ENCODE measurements at places on chromosomes 3 and 15. TPM values are rescaled to one million over a fixed set of nuclear protein-coding genes. Genes with fewer than 3 reads are reported as not detected.

The RHOV gene
- 0.82 TPM for total RNA-seq

The KLF15 gene
- total RNA-seq = 3.2 TPM

The KLF13 gene
- 40.4 TPM for total RNA-seq

- DNase-seq = no peak
Observed at GRCh38 chr3:183542355-183542754, 13.2 kb downstream of the KLHL6 start.

- DNase-seq = no peak
Observed at GRCh38 chr3:120705884-120706582, 24.0 kb upstream of the HGD start.

DNA sequence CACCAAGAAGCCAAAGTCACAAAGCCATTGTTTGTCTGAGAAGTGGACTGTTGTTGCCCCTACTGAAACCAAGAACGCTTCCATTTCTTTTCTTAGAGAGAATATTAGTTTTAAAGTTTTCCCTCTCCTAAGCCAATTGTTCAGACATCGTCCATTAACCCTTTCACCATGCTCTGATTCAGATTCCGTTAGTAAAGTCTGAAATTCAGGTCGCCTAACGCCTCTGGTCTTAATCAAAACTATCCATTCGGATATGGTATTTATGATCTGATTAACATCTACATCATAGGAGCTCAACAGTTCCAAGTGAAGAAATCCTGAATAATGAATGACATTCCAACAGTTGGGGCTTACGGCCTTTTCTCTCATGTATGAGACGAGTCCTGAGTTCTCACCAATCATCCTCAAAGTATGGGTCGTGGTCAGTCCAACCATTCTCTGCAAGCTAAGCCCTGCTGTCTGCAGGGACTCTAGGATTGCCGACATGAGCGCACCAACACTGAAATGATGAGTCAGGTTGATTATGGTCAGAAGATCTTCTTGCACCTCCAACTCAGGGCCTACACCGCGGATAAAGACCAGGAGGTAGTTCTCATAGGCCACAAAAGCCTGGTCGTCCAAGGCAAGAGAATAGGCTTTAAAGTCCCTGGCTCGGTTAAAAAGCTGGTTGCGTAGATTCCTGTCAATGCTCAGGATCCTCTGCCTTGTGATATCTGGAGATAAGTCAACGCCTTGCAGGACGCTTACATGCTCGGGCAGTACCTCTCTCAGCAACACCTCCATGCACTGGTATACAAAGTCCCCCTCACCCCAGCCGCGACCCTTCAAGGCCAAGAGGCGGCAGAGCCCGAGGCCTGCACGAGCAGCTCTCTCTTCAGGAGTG lies 767 bp downstream of the EPM2AIP1 start:
- DNase-seq = peak; percentile 64

GRCh38 chr15:100439514-100439913 lies 89.2 kb downstream of the CERS3 start:
- DNase-seq = no peak

- DNase-seq = no peak
Observed at GRCh38 chr3:114615523-114616085, 321.8 kb downstream of the TIGIT start.

DNA sequence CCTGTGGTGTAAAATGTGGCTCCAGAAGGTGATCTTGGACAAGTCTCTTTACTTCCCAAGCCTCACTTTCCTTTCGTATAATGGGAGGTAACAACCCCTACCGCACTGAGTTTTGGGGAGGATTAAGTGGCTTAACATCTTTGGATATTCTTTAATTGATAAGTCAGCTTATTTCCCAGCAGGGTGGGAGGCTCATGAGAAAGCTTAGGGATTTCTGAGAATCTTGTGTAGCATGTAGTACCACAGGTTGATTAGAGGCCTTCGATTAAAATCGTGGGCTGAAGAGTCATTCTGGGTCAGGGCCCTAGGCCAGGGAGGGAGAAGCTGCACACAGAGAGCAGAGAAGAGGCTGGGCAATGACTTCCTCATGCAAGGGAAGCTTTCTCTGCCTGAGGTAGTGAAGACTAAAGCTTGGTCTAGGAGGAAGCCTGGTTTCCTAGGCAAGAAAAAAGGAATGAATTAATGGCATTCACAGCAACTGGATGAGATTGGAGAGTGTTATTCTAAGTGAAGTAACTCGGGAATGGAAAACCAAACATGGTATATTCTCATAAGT lies 1.5 kb upstream of the NMNAT3 start:
- DNase-seq = no peak

Measured in fibroblast of the aortic adventitia (primary cell).